ENCODE measurements at places on chromosomes 11 and 22. TPM values are rescaled to one million over a fixed set of nuclear protein-coding genes. Genes with fewer than 3 reads are reported as not detected.
A peak's percentile ranks its signal among the peaks of the same experiment; 100 is the strongest.

ELMOD1 gene
- total RNA-seq: not detected

GTSE1 gene
- 42.4 TPM for total RNA-seq

ISX gene
- not detected for total RNA-seq

TP53AIP1 gene
- total RNA-seq: not detected

GRCh38 chr11:45316258-45316657 lies 30.1 kb upstream of the SYT13 start:
- DNase-seq: no peak
- peaks cover 13% of the 10 kb centered on the region for H3K27me3 ChIP-seq
- no peaks in the 10 kb centered on the region for H3K36me3 ChIP-seq
- no peak overlapping the region for H3K4me3 ChIP-seq
- no peaks in the 10 kb centered on the region for H3K4me1 ChIP-seq

DNA sequence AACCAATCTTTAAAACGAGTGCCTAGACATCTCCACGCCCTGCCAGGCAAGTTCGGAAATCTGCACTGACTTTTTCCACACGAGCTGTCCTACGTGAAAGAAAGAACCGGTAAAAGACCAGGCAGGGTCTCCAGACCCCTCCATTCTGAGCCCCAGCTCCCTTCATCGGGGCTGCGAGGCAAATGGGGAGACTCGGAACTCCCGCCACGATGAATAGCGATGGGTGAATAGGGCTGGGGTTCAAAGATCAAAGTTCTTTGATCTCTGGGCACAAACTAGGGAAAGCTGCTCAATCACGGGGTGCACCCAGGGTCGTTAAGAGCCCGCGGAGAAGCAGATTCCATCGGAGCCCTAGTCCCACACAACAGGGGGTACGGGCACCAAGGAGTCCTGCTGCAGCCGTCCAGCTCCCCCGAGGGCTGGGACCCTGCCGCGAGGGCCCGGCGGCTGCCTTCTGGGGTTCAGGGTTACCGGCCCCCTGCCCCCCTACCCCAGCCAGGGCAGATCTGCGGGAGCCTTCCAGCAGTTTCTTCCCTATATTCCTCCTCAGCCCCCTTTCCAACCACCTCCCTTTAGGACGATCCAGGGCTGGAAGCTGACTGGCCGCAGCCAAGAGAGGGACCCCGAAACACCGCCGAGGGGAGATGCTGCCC lies 1.1 kb downstream of the LRP4 start:
- no peaks in the 10 kb centered on the region for H3K36me3 ChIP-seq
- peaks cover 54% of the 10 kb centered on the region for H3K27me3 ChIP-seq
- H3K4me3 ChIP-seq: peak overlapping the region; percentile 62
- H3K27ac ChIP-seq: no peak overlapping the region
- no peak for DNase-seq
- peaks cover 25% of the 10 kb centered on the region for H3K4me1 ChIP-seq

- H3K27me3 ChIP-seq: peaks cover 5% of the 10 kb centered on the region
- H3K4me3 ChIP-seq: no peak overlapping the region
- H3K27ac ChIP-seq: no peak overlapping the region
Measured at GRCh38 chr22:45059296-45059695, 49.5 kb upstream of the PHF21B start.

DNA sequence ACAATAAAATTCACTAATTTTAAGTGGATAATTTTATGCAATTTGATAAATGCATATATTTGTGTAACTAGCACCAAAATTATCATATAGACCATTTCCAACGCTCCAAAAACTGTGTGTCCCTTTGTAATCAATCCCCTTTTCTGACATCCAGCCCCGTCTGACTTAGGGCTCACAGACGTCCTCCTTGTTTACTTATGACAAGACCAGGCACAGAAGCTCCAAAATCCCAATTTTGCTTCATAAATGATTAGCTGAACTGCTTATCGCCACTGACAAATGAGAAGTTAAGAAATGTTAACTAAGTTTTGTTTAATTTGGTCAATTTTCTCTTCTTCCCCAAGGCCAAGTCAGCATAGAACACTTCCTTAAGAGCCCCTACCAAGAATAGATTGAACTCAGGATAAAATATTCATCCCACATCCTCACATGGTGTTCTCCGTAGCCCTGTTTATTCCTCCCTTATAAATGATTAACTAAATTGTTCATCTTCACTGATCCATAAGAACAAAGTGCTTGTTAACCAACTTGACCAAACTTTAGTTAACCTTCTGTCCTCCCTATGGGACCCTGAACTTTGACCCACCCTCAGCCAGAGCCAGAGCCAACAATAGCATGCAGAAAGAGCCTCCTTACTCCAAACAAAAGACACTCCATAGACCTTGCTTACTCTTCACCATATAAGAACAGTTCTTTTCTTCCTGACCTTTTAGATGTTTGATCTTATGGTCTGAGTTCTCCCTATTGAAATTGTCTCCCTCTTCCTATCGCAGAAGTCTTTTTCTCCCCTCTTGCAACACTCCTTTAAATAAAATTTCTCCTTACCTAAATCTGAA lies 30.8 kb upstream of the GLYAT start:
- DNase-seq: no peak
- no peaks in the 10 kb centered on the region for H3K4me1 ChIP-seq
- H3K27ac ChIP-seq: no peak overlapping the region
- H3K36me3 ChIP-seq: no peaks in the 10 kb centered on the region

DNA sequence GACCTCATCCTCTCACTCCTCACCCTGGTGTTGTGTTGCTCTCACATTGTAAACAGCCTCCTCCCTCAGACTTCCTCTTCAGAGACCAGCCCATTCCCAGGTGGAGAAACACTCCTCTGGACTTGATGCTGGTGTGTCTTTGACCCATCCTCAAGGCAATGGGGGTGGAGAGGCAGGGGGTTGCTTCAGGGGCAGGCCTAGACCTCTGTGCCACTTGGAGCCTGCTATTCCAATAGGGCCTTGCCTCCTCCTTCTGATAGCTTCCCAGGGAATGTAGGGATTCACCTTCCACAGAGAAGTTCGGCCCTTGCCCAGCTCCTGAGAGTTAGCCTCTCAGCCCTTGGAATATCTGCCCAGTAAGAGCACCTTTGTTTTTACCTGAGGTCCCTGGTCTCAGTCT lies 606.6 kb upstream of the CADM1 start:
- peaks cover 4% of the 10 kb centered on the region for H3K27me3 ChIP-seq
- no peak overlapping the region for H3K27ac ChIP-seq
- no peak overlapping the region for H3K4me3 ChIP-seq
- no peaks in the 10 kb centered on the region for H3K36me3 ChIP-seq
- DNase-seq: no peak

- no peak overlapping the region for H3K27ac ChIP-seq
- H3K4me1 ChIP-seq: no peaks in the 10 kb centered on the region
- H3K36me3 ChIP-seq: no peaks in the 10 kb centered on the region
- no peak for DNase-seq
Measured at GRCh38 chr22:45960477-45961386, 16.2 kb downstream of the WNT7B start.

DNA sequence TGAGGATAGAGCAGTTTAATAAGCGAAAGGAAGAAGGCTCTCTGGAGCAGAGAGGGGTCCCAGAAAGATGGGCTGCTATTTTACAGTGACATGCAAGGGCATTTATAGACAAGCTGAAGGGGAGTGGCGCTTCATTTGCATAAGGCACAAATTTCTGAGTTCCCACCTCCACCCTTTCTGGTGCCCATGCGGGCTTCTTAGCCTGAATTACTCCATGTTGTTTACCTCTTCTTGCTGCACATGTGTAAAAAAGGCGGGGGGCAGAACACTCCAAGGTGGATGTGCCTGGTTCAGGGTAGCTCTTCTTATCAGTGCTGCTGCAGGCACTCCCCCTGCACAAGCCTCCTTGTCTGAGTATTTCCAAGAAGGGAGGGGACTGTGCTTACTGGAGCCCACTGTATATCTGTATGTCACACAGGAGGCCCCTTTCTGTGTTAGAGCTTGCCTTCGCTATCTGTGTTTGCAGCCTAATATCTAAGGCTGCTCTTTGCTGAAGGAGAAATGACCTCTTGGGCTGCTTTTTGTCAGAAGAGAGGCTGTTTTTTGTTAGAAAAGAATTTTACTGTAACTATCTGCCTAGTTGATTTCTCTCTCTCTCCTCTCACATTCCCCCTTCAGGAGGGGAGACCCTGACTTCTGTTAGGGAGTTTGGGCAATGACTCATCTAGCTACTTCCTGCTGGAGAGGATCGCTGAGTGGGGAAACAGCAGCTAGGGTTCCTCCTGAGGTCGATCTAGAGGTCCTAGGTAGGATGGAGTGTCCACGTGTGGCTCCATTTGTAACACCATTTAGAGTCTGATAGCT lies 1057.0 kb upstream of the CNTN5 start:
- no peaks in the 10 kb centered on the region for H3K27me3 ChIP-seq
- DNase-seq: no peak
- no peak overlapping the region for H3K27ac ChIP-seq
- no peaks in the 10 kb centered on the region for H3K4me1 ChIP-seq

DNA sequence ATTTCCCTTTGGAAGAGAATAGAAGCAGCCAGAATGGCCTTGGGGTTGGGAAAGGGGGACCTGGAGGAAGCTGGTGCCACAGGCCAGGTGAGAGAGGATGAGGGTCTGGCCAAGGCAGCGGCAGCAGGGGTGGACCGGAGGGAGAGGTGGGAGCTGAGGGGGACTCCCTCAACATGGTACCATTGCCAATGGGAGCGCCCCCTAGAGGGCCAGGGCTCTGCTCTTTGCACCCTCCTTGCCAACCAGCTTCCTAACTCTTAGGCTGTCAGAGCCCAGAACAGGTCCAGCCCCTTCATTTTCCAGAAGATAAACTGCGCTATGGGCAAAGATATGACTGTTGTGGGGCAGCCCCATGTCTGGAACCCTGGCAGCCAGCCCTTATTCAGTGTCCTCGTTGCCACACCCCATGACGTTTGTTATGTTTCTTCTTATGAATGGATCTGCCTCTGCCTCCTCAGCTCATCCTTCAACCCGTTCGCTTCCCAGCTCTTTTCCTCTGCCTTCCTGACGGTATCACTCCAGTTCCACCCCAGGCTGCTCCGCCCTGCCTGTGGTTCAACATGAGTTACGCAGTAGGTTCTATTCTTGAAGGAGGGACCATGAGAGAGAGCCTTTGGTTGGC lies 185.2 kb downstream of the GRIK4 start:
- no peaks in the 10 kb centered on the region for H3K36me3 ChIP-seq
- H3K27me3 ChIP-seq: peaks cover 13% of the 10 kb centered on the region
- peak; percentile 11 for DNase-seq
- no peak overlapping the region for H3K4me3 ChIP-seq

DNA sequence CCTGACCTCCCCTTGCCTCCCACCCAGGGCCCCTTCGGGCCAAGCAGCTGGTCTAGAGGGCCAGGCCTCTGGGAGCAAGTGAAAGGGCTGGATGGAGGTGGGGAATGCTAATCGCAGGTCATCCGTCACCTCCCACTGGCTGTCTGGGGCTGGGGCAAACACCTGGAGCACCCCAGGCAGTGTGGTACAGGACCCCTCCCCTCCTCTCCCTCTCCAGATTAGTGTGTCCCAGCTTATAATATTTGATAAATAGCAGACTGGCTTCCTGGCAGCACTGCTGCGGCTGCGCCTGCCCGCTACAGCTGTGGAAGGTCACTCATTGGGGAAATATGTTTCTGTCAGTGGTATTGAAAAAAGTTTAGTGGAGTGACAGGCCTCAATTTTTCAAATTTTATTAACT lies 90.7 kb upstream of the PHOX2A start:
- H3K4me1 ChIP-seq: peaks cover 24% of the 10 kb centered on the region
- H3K36me3 ChIP-seq: peaks cover 4% of the 10 kb centered on the region
- no peaks in the 10 kb centered on the region for H3K27me3 ChIP-seq
- no peak overlapping the region for H3K4me3 ChIP-seq
